Tongue (tissue), 3 donors: ENCODE measurements at places on chromosomes 1 and 21. TPM values are rescaled to one million over a fixed set of nuclear protein-coding genes. Genes with fewer than 3 reads are reported as not detected.

GRCh38 chr1:169041366-169041765 lies 65.1 kb upstream of the ATP1B1 start:
- DNase-seq: no peak

GRCh38 chr21:33265664-33266049 lies 510 bp upstream of the IL10RB start:
- peak; percentile 55 for DNase-seq

GRCh38 chr1:108811611-108812010 lies 45.3 kb downstream of the AKNAD1 start:
- DNase-seq: peak; percentile 2

- peak; percentile 67 for DNase-seq
Measured at GRCh38 chr1:51214615-51215131, 21.4 kb upstream of the RNF11 start.

The BRDT gene
- total RNA-seq: not detected

The OR2T2 gene
- total RNA-seq: not detected
